ENCODE measurements at places on chromosomes 7 and 10.

DNA sequence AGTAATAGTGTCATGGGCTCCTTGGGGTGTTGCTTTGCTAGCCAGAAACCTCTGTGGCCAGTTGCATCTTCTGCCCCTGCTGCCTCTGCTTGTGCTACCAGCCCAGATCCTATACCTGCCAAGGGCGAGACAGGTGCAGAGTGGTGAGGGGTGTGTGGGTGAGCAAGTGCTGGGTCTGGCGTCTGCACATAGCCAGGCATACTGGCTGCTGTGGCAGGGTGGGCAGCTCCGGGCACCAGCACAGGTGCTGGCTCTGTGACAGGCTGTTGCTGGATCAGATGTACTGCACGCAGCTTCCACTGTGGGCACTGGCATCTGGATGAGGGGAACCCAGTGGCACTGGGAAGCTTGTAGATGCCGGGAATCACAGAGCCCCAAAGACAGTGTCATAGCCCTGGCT lies 148.4 kb downstream of the NXPH1 start:
- no peak overlapping the region for H3K4me3 ChIP-seq
- H3K27ac ChIP-seq, result no peak overlapping the region
- no peaks in the 10 kb centered on the region for H3K27me3 ChIP-seq
- no peaks in the 10 kb centered on the region for H3K36me3 ChIP-seq

DNA sequence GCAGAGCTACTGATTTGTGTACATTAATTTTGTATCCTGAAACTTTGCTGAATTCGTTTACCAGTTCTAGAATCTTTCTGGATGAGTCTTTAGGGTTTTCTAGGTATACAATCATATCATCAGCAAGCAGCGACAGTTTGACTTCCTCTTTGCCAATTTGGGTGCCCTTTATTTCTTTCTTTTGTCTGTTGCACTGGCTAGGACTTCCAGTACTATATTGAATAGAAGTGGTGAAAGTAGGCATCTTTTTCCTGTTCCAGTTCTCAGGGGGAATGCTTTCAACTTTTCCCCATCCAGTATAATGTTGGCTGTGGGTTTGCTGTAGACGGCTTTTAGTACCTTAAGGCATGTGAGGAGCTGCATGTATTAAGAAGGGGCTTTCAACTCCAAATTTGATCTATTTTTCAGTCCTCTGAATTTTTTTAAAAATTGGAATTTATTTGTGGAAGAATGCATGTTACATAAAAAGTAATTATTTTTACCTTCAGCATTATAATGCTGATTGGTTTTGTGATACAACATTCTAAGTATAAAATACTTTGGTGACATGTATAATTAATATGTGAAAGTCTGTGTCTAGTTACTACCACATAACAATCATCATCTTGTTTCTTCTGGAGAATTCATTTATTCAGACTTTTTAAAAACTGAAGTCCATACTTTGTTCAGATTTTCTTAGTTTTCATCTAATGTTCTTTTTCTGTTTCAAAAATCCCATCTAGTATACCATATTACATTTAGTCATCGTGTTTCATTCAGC lies 49.6 kb downstream of the CPED1 start:
- no peak overlapping the region for H3K27ac ChIP-seq
- no peaks in the 10 kb centered on the region for H3K27me3 ChIP-seq
- H3K4me1 ChIP-seq, result no peaks in the 10 kb centered on the region
- DNase-seq, result no peak

GRCh38 chr10:77498210-77498609 lies 139.4 kb downstream of the KCNMA1 start:
- no peak overlapping the region for H3K4me3 ChIP-seq
- no peak for DNase-seq
- no peaks in the 10 kb centered on the region for H3K36me3 ChIP-seq
- H3K27ac ChIP-seq, result no peak overlapping the region

DNA sequence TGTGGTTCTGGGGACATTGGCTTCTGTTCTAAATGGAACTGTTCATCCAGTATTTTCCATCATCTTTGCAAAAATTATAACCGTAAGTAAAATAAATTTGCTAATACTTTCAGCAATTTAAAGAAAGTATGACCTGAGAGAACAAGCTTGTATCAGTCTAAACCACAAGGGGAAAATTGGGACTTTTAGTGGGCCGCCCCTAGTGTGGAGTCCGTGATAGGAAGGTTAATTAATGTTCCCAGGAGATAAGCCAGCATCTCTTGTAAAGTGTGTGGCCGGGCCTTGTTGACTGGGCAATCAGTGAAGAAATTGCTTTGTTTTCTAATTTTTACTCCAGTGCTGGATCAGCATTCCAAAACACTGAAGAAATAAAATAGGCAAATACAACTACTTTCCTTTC lies 83.0 kb downstream of the ABCB5 start:
- H3K27ac ChIP-seq, result no peak overlapping the region
- H3K36me3 ChIP-seq, result no peaks in the 10 kb centered on the region
- H3K4me3 ChIP-seq, result no peak overlapping the region
- DNase-seq, result no peak

GRCh38 chr7:11749629-11750028 lies 82.4 kb downstream of the THSD7A start:
- H3K4me3 ChIP-seq, result no peak overlapping the region
- DNase-seq, result no peak
- no peaks in the 10 kb centered on the region for H3K36me3 ChIP-seq
- H3K4me1 ChIP-seq, result no peaks in the 10 kb centered on the region
- no peak overlapping the region for H3K27ac ChIP-seq

GRCh38 chr7:50308203-50308531 lies 3.7 kb downstream of the IKZF1 start:
- H3K4me3 ChIP-seq, result no peak overlapping the region
- H3K27me3 ChIP-seq, result peaks cover 1% of the 10 kb centered on the region
- peaks cover 4% of the 10 kb centered on the region for H3K4me1 ChIP-seq
- no peaks in the 10 kb centered on the region for H3K36me3 ChIP-seq
- DNase-seq, result no peak

GRCh38 chr10:70350501-70350900 lies 31.9 kb downstream of the LRRC20 start:
- no peaks in the 10 kb centered on the region for H3K4me1 ChIP-seq
- no peak overlapping the region for H3K27ac ChIP-seq
- no peaks in the 10 kb centered on the region for H3K27me3 ChIP-seq

DNA sequence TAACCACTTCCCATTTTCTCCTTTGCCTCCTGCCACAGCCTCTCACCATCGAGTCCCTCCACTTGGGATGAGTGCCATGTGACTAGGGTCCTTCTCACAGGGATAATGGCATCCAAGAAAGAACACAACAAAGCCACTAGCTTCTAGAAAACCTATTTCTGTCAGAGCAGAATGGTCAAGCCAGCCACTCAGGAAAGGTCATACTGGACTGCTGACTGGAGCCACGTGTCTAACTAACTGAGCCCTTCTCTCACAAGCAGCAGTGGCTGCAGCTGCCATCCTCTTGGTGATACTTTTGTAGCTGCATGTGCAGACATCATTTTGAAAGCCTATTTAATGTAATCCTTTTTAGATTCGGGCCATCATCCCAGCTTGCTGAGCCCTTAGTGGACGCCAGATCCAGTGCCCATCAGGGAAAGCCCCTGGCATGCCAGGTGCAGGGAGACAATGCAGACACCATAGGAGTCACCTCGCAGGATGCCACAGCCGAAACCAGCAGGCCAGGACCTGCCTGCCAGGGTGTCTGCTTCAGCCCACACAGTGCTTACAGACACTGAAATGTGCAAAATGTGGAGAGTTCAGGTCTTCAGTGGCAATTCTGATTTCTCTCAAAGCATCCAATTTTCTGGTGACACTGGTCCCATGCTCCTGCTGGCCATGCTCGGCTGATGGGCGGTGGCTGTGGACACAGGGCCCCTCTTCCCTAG lies 98.3 kb upstream of the DDC start:
- no peaks in the 10 kb centered on the region for H3K36me3 ChIP-seq
- H3K27ac ChIP-seq, result no peak overlapping the region
- H3K4me1 ChIP-seq, result no peaks in the 10 kb centered on the region
- DNase-seq, result no peak
- no peak overlapping the region for H3K4me3 ChIP-seq
